Peyer's patch (tissue), 4 donors: ENCODE measurements at places on chromosomes 6 and 20. TPM values are rescaled to one million over a fixed set of nuclear protein-coding genes. Genes with fewer than 3 reads are reported as not detected.

DNA sequence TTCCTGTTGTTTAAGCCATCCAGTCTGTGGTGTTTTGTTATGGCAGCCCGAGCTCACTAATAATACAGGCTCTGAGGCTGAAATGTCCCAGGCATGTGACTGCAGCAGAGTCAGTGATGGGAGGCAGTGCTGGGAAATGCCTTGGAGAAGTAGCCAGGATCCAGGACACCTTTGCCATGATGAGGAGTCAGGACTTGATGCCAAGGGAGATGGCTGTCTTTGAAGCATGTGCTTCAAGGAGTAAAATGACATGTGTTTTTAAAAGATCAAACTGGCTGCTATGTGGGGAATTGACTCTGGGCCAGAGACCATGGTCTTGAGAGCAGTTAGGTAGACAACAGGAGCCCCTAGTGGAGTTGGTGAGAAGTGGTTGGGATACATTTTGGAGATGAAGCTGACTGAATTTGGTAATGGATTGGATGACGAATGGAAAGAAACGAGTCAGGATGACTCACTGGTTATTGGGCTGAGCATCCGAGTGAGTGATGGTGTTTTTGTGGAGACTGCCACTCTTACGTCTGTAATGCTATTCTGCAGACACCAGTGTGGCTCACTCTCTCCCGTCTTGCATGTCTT, 322.2 kb downstream of the PLCB1 start:
- DNase-seq, result no peak

- DNase-seq, result no peak
These were observed 20.1 kb downstream of the ECT2L start for GRCh38 chr6:138815797-138816528.

DNA sequence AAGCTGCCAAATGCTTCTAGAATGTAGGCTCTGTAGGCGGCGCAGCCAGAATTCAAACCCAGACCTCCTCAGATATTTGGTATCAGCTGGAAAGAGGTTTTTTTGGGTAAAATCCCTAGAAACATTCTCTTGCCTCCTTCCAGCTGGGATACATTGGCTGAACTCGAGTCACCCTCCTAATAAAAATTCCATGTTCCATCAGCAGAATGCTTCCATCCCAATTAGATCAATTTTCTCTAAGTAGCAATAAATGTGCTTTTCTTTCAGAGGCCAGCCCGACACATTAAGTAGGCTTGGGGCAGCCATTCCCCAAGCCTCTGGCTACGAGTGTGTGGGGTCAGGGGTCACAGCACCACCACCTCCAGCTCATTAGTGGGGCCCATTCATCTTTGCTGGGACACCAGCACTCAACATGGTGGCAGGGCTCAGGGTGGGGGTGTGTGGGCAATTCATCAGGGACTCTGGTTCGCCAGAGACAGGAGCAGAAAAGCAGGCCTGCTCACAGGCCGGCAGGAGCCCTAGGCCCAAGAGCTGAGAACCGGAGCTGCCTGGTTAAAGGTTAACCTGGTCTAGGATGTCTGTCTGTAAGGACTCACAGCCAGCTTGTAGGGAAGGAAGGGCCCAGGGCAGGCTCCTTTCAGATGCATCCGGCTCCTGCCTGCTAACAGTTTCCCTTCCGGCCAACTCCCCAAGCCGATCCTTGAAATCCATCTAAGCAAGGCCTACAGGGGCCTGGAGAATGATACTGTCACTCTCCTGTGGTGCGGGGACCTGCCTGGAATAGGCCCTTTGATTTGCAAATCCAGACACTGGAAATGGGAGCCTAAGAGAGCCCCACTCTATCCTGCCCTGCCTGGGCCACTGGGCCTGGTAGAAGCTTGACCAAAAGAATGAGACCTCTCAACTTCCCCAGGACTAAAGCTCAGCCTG, 159.1 kb upstream of the TOP1 start:
- no peak for DNase-seq

- DNase-seq, result no peak
These were observed 119.6 kb upstream of the MTHFD1L start for GRCh38 chr6:150745896-150746295.

- no peak for DNase-seq
These were observed 16.0 kb downstream of the LINC00237 start for GRCh38 chr20:21090111-21090618.

GRCh38 chr6:154606457-154606856, 96.0 kb upstream of the CNKSR3 start:
- DNase-seq, result no peak

- no peak for DNase-seq
These were observed 314.3 kb upstream of the NT5E start for GRCh38 chr6:85135376-85136094.

DNA sequence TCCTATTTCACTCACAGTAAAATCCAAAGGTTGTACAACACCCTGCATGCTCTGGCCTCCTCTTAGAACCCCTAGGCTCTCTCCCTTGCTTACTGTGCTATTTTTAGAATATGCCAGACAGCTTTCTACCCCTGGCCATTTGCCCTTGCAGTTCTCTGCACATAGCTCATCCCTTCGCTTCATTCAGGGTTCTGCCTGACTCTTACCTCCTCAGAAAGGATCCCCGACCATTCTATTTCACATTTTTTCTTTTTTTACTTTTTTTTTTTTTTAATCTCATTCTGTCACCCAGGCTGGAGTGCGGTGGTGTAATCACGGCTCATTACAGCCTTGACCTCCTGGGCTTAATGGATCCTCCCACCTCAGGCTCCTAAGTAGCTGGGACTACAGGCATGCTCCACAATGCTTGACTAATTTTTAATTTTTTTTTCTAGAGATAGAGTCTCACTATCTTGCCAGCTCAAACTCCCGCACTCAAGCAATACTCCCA, 33.6 kb downstream of the COMMD7 start:
- DNase-seq, result no peak

DNA sequence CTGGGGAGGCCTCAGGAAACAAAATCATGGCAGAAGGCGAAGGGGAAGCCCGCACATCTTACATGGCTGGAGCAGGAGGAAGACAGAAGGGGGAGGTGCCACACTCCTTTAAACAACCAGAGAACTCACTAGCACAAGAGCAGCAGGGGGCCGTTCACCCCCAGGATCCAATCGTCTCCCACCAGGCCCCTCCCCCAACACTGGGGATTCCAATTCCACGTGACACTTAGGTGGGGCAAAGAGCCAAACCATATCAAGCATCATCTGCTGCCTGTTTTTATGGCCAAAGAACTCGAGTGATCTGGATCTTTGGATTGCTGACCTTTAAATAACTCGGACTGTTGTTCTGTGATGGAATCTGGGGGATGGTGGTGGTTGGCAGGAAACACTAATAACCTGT, 28.0 kb downstream of the PNLDC1 start:
- DNase-seq, result no peak

DNA sequence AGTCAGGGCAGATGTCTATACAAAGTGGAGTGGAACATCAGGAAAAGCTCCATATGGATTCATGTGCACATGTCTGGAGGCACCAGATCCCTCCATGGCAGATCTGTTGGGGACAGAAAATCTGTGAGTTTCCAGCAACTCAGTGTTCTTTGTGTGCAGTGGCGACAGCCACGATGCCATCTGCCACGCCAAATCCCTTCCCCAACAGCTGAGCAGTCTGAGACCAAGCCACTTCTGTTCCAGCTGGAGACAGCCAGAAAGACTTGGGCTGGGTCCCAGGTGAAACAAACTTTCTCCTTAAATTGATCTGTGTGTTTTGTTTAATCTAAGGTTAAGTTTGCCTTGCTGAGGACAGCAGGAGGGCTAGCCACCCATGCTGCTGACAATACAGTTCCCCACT, 22.9 kb downstream of the FKBP1A start:
- no peak for DNase-seq

GRCh38 chr6:21752054-21752811, 158.7 kb downstream of the SOX4 start:
- DNase-seq, result no peak

DNA sequence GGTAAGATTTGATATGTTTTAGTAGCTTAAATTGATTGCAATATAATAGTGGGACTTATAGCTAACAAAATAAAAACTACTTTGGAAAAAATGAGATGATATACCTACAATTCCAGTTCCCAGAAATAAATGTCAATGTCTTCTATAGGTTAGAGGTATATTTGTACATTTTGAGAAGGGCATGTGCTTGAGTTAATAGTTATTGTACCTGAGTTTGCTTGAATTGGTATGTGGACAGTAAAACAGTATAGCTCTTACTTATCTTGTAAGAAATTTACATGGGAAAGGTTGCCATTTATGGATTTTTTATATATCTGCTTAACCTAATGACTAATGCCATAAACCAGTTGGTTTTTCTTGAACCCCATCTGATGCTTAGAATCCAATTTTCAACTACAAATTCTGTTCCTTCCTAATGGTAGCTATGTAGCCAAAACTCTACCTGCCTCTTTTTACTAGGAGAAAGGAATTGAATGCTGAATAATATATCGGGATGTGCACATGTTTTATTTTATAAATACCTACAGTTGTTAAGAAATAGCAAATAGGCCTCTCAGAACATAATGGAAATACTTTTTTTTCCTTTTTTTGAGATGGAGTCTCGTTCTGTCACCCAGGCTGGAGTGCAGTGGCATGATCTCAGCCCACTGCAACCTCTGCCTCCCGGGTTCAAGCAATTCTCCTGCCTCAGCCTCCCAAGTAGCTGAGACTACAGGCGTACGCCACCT, 4.9 kb downstream of the LOC128125822 start:
- DNase-seq, result no peak

- no peak for DNase-seq
These were observed 72.6 kb upstream of the DUSP22 start for GRCh38 chr6:219641-220198.

- no peak for DNase-seq
These were observed 37.8 kb downstream of the ZNF451 start for GRCh38 chr6:57127763-57128162.

GRCh38 chr6:98579941-98580340, 254.4 kb upstream of the POU3F2 start:
- DNase-seq, result no peak

DNA sequence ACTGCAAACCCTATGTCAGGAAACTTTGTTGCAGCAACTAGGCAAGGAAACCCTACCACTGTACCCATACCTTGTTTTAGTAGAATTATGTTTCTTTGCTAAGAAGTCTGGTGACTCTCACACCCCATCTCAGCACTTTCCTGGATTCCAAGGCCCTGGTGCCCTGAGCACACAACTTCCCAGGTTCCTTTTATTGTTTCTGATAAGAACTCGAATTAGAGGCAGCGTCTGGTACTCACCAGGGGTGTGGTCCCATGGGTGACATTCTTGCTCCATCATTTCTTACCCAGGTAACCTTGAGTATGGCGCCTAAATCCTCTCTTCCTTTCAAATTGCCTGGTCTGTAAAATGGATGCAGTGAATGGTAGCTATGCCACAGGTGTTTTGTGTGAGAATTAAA, 34.1 kb downstream of the MYB start:
- DNase-seq, result no peak

GRCh38 chr6:10383331-10384090, 31.4 kb downstream of the TFAP2A start:
- DNase-seq, result no peak

- no peak for DNase-seq
These were observed 555.5 kb downstream of the UTRN start for GRCh38 chr6:144840619-144841018.

DNA sequence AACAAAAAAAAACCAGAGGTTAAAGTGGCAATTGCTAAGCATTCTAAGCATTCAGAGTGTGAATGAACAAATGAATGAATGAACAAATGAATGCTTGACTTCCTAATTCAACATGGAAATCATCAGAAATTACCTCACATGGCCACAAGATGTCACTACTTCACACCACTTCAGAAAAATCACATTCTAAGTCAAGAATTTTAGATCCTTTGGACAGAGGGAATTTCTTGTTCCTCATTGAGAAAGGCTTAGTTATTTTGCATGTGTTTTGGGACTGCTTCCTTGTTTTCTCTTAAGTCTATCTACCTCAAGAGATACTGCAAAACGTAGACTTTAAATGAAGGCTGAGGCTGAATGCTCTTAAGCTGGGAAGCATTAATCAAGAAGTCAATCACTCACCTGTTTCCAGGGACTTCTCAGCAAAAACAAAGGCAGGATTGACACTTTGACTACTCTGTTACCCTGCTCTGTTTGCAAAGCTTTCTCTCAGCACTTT, 120.2 kb downstream of the MBOAT1 start:
- no peak for DNase-seq

- DNase-seq, result no peak
These were observed 22.8 kb upstream of the CLDN20 start for GRCh38 chr6:155240905-155241600.

DNA sequence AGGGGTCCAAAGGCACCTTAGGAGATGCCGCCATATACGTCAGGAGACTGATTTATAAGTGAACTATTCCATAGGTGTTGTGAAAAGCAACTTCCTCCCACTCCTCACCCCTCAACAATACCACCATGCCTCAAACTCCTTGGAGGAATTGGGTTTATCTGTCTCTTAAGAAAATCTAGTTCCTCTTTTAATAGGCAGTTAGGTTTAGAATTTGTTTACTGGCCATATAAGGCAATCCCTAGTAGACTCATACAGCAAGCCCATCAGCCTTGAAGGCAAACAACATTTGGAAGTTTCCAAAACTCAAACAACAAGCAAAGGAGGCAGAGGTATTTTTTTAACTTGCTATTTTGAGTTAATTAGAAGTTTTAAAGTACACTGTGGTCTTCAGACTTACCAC, 66.1 kb downstream of the PRND start:
- no peak for DNase-seq

DNA sequence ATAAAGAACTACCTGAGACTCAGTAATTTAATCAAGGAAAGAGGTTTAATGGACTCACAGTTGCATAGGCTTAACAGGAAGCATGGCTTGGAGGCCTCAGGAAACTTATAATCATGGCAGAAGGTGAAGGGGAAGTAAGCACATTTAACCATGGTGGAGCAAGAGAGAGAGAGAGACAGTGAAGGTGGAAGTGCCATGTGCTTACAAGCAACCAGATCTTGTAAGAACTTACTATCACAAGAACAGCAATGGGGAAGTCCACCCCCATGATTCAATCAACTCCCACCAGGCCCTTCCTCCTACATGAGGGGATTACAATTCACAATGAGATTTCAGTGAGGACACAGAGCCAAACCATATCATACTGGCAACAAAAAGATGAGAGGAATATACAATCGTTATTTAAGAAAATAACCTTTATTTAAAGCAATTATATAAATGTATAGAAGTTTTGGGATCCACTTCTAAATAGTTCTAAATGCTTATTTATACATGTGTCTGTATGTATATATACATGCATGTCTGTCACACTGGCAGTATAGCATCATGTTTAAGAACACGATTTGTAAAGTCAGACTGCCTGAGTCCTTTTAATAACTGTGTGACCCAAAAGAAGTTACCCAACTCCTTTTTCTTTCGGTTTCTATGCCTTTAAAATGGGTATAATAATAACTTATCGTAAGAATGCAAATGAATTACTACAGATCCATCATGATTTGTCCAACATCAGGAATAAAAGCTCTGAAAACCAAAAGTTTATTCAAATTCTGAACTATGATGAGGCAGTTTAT, 255.7 kb upstream of the THEMIS start:
- no peak for DNase-seq

C6orf132 gene
- total RNA-seq, result 47.9 TPM

ZBTB2 gene
- 7.3 TPM for total RNA-seq

OR2B6 gene
- total RNA-seq, result not detected

BTN2A1 gene
- total RNA-seq, result 33.0 TPM

WFDC2 gene
- 7.9 TPM for total RNA-seq

HCRTR2 gene
- not detected for total RNA-seq

CCN6 gene
- not detected for total RNA-seq

RNF39 gene
- total RNA-seq, result not detected
